ENCODE measurements at places on chromosomes 11 and 22. TPM values are rescaled to one million over a fixed set of nuclear protein-coding genes. Genes with fewer than 3 reads are reported as not detected.

MS4A4E gene
- total RNA-seq: 1.1 TPM

PHLDA2 gene
- total RNA-seq: 1.1 TPM

MPZL2 gene
- total RNA-seq: 9.8 TPM

NR1H3 gene
- 19.1 TPM for total RNA-seq

AASDHPPT gene
- 38.2 TPM for total RNA-seq

FOLR2 gene
- 27.1 TPM for total RNA-seq

DGAT2 gene
- 20.7 TPM for total RNA-seq

BCO2 gene
- total RNA-seq: 151 TPM

SUSD2 gene
- total RNA-seq: 2.6 TPM

SHISAL1 gene
- 1.3 TPM for total RNA-seq

MPPED1 gene
- total RNA-seq: not detected

GPR83 gene
- total RNA-seq: 0.27 TPM

SLC15A3 gene
- total RNA-seq: 19.1 TPM

All from Right ventricle myocardium superior (tissue), 1 donor.